ENCODE measurements at places on chromosomes 2 and 18.
A peak's percentile ranks its signal among the peaks of the same experiment; 100 is the strongest.

DNA sequence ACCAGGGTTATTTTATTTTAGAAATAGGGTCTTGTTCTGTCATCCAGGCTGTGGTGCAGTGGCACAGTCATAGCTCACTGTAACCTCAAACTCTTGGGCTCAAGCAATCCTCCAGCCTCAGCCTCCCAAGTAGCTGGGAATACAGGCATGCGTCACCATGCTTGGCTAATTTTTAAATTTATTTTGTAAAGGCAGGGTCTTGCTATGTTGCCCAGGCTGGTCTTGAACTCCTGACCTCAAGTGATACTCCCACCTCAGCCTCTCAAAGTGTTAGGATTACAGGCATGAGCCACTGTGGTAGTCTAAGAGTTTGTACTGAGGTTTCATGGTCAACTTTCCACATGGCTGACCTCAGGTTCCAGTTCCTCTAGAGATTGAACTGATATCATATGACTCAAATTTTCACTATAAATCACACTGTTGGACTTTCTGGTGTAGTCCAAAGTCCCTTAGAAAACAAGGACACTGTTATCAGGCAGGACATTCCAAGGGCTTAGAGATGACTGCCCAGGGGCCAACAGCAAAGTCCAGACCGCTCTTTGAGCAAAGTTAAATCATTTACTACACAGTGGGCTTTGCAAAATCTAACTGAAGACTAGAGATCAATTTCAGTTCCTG is 82.0 kb upstream of the MEX3C start:
- no peak for DNase-seq

- no peak for DNase-seq
These were observed 6.0 kb downstream of the GATA6 start for GRCh38 chr18:22175346-22175745.

- DNase-seq = no peak
These were observed 14.9 kb downstream of the PPP3R1 start for GRCh38 chr2:68237404-68237803.

GRCh38 chr2:70247364-70248180 is 856 bp downstream of the TIA1 start:
- no peak for DNase-seq

- DNase-seq = peak; percentile 51
These were observed 1.8 kb upstream of the AGBL5 start for GRCh38 chr2:27049422-27050280.

- no peak for DNase-seq
These were observed 20.9 kb downstream of the ARMC9 start for GRCh38 chr2:231219289-231219688.

GRCh38 chr18:62717169-62717924 is 2.0 kb downstream of the PHLPP1 start:
- DNase-seq = peak; percentile 35

DNA sequence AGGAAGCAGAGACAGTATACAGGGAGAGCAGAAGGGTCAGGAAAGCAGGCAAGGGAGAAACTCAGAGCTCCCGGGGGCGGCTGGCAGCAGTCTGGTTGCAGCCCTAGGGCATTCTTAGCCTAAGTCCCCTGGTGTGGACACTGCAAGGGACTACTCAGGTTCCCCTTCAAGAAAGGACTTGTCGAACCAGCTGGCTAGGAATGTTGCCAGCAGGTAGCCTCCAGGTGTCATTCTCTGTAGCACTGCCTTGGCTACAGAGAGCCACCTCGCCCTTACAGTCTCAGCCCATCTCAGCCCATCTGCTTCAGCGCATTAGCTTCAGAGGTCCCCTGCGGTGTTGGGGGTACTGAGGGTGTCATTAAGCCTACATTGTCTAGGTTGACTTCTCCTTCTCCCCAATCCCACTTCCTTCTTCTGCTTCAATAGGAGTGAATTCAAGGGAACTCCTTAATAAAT is 11.3 kb upstream of the TMSB10 start:
- no peak for DNase-seq

- DNase-seq = no peak
These were observed 12.5 kb downstream of the UBE2F start for GRCh38 chr2:237979331-237979730.

GRCh38 chr18:35941299-35941698 is 31.2 kb upstream of the RMP24 start:
- DNase-seq = no peak

- DNase-seq = peak; percentile 20
These were observed 239.8 kb downstream of the HAUS1 start for GRCh38 chr18:46343931-46344372.

GRCh38 chr2:137383391-137383790 is 580.9 kb upstream of the HNMT start:
- DNase-seq = no peak

- DNase-seq = no peak
These were observed 98.8 kb downstream of the KLF7 start for GRCh38 chr2:207066791-207067460.

DNA sequence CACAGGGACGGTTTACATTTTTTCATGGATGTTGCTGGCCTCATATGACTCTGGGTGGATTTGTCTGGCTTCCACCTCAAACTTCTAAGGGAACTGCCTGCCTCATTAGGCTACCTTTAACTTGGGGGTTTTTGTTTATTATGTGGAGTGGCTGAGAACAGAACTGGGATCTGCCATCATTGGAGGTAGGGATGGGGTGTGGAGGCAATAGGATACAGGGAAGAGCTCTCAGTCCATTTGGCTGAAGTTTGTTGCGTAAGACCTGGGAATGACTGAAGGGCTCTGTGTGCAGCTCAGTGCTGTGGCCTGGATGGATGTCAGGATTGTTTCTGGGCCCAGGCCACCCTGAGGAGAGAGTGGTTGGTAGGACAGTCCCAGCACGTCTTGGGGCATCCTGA is 31.2 kb downstream of the ASB1 start:
- no peak for DNase-seq

GRCh38 chr2:13114391-13114790 is 397.7 kb downstream of the TRIB2 start:
- DNase-seq = no peak

GRCh38 chr18:38576916-38577315 is 1011.3 kb upstream of the CELF4 start:
- no peak for DNase-seq

DNA sequence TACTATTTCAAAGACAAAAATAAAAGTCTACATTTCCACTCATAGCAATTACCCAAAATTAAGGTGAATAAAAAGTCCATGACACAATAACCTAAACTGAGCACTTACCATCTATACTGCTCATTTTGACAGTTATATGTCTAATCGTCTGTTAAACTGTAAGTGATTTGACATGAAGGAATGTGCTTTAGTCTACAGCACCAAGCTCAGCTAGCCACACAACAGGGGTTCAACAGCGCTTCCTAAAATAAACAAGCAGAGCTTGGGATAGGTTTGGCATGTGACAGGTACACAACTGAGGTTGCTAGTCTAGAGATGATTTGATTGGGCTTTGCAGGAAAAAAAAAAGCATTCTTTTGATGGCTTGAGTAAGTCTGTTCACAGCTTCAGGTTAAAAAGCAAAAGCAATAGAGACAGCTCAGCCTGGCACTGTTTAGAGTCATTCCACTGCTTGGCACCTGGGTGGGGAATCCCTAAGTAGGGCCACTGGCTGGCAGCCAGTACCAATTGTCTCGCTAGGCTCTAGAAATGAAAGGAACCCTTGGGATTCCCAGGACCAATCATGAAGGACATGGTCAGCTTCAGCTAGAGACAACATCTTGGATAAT is 78.6 kb downstream of the BARD1 start:
- DNase-seq = no peak

DNA sequence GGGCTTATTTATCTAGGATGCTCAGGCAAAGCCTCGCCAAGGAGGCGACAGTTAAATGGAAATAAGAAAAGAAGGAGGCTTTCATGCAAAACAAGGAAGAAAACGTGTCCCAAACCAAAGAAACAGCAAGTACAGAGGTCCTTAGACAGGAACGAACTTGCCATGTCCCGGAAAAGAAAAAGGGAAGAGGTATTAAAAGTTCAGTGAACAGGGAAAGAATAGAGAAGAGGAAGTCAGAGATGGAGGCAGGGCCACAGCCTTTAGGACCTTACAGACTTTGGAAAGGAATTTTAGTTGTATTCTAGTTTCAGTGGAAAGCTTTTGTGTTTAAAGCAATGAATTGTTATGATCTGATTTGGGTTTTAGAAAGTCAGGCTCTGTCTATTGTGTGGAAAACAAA is 22.1 kb downstream of the IKZF2 start:
- no peak for DNase-seq

DNA sequence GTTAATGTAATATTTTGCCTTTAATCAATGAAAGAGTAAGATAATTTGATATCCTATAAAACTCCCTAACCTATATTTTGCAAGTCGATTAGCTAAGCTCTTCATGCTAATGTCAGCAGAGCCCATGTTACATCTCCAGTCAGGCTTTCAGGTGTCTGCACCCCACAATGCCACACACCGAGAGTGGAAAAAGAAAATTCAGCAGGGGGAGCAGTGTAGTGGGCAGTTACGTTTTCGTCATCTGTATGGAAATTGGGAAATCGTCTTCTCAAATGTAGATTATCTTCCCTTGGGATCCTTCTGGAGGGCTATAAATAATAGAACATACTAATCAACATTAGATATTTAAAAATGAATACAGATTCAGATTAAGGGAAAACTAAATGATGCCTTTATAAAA is 66.3 kb downstream of the BCL11A start:
- DNase-seq = no peak

DNA sequence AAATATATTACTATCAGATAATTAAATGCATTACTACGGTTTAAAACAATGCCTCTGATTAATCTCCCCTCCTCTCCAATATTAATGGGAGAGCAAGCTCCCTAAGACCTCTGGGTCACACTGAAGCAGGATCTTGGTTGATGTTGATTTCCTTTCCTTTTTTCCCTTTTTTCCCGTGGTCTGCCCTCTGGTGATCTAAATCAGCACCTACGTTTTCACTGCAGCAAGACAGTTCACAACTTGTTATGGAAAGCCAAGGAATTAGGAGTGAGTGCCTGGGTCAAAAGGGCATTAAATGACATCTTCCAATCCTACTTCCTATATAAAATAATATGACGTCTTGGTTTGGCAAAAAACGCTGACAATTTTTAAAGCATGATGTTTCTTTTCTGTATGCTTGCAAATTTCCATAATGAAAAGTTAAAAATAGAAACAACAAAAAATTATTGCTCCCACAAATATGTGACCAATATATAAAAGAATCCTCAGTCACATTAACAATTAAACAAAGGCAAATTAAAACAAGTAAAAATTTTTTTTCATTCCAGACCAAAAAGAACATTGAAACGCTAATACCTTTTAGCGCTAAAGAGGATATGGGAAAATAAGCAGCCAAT is 7.9 kb upstream of the CFAP36 start:
- no peak for DNase-seq

- no peak for DNase-seq
These were observed 62.7 kb upstream of the ST3GAL5 start for GRCh38 chr2:85951351-85952067.

- DNase-seq = no peak
These were observed 144.3 kb downstream of the GPD2 start for GRCh38 chr2:156580501-156580900.

DNA sequence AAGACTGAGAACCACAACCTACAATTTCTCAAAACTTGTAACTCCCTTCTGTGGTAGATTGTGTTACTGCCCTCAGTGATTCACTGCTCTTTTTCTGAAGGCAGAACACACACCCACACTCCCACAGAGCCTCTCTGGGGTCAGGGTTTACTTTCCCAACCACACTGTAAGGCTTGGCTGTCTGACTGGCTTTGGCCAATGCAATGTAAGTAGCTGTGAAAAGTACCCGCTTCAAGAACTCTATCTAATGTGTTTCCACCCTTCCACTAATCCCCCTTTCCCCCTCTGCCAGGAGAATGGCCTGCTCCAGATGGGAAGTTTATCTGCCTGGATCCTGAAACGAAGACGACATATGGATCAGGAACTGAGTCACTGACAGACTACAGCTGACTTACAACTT is 222.7 kb downstream of the CDH2 start:
- DNase-seq = no peak

GRCh38 chr2:186459009-186459408 is 27.1 kb upstream of the ZC3H15 start:
- DNase-seq = no peak

GRCh38 chr2:30601375-30601774 is 154.3 kb downstream of the LCLAT1 start:
- DNase-seq = no peak

GRCh38 chr2:101672047-101672446 is 25.5 kb upstream of the MAP4K4 start:
- no peak for DNase-seq

GRCh38 chr2:159165048-159165447 is 121.5 kb downstream of the WDSUB1 start:
- no peak for DNase-seq

GRCh38 chr2:96470636-96471035 is 34.5 kb downstream of the NEURL3 start:
- peak; percentile 43 for DNase-seq

GRCh38 chr2:196891136-196891535 is 35.4 kb downstream of the PGAP1 start:
- DNase-seq = no peak

- no peak for DNase-seq
These were observed 50.0 kb upstream of the MBOAT2 start for GRCh38 chr2:9053534-9053931.

- no peak for DNase-seq
These were observed 18.1 kb upstream of the DYNC1I2 start for GRCh38 chr2:171669121-171669520.

DNA sequence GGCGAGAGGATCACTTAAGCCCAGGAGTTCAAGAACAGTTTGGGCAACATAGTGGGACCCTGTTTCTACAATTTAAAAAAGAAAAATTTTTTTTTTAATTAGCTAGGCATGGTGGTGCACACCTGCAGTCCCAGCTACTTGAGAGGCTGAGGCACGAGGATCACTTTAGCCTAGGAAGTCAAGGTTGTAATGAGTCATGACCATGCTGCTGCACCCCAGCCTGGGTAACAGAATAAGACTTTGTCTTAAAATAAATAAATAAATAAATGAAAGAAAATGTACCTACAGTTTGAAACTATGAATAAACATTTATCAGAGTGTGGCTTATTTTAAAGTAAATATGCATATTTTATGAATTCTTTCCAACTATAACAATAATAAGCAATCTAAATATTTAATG is 16.7 kb downstream of the PDE1A start:
- DNase-seq = no peak

DNA sequence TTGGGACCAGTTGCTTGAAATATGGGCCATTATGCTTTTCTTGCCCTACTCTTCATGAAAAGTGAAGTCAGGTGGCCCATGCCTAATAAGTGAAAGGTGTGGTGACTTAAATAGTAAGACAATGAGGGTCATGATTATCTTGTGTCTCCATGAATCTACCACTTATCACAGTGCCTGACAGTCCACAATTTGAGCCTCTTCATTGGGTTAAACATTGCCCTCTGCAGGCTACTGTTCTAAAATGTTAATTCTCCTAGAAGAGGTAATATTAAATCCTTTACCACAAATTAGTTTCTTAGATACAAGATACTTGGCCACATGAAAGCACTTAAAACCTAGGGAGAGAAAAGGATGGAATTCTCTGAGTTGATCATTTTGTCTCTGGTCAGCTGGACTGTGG is 4.0 kb downstream of the EGR4 start:
- DNase-seq = no peak

DNA sequence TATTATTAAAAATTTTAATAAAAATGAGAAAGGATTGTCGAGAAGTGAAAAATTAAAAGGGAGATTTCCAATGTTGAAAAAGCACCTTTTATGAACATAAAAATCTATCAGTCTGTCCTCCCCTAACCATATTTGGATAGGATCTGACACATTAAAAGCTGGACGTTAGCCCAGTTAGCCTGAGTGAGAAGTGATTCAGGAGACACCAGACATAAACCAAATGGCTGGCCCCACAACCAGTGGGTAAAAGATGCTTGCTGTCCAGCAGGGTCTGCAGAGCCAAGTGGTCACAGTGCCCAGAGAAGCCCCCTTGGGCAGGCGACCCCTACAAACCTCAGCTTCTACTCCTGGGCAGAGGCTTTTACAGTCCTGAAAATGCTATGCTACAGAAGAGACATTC is 253.8 kb upstream of the LYPD1 start:
- DNase-seq = no peak

Measured in activated gamma-delta T cell treated with Interleukin-2 at 50 U/mL for 16 hours (primary cell).